ENCODE measurements at places on chromosomes 7 and 10.
A peak's percentile ranks its signal among the peaks of the same experiment; 100 is the strongest.

- no peak for DNase-seq
These were observed 165.7 kb downstream of the C7orf25 start for GRCh38 chr7:42746214-42746613.

GRCh38 chr10:37379991-37380390, 254.6 kb downstream of the ANKRD30A start:
- DNase-seq, result no peak

DNA sequence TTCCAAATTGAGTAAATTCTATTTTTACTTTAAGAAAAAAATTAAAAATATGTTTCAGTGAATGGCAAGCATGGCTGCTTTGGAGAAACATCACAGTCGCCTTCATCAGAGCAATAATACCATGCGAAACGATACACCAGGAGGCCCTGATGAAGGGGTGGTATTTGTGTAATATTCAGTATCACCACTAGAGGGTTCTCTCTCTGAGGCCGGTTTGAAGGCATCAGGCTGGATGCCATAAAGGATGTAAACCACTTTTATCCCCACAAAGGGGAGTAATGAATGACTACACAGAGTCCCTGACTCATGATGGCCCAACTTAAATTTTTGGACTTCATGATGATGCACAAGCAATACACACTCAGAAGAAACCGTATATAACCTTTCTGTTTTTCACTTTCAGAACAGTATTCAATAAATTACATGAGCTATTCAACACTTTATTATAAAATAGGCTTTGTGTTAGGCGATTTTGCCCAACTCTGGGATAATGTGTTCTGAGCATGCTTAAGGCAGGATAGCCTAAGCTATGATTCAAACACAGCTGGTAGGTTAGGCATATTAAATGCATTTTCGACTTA, 95.5 kb downstream of the PPP1R17 start:
- no peak for DNase-seq

GRCh38 chr7:73382934-73383503, 50.6 kb upstream of the FZD9 start:
- peak; percentile 21 for DNase-seq

DNA sequence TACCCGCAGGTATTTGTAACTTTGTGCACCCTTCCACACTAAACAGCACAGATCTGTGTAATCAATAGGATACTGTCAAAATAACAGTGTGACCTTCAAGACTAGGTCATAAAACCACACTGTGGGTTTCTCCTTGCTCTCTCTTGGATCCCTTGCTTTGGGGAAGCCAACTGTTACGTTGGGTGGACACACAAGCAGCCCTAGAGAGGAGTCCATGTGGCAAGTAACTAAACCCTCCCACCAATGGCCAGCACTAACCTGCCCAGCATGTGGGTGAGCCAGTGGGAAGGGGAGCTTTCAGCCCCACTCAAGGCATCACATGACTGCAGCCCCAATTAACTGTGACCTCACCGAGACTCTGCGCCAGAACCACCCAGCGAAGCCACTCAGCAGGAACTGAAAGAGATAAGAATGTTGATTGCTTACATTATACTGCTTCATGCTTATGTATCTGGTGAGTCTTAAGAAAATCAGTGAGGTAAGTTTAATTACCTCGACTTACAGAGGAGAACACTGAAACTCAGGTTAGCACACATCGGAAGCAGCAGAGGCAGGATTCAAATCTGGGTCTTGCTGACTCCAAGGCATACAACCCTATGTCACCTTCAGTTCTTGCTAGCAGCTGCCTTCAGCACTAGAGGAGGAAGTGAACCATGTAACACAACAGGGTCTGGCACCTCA, 9.4 kb upstream of the ZC3HAV1 start:
- peak; percentile 24 for DNase-seq

DNA sequence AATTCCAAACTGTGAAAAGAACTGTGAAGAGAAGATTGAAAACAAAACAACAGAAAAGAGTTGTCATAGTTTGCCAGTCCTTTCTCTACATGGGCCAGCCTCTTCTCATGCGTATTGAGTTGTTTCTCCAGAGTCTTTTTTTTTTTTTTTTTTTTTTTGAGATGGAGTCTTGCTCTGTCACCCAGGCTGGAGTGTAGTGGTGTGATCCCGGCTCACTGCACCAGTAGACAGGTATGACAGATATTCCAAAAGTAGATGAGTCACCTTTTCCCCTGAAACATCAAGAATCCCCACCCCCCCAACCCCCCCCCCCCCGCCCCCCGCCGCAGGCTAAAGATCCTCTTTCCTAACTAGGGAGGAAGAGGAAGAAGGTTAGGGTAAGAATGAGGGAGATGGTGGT, 15.6 kb upstream of the KMT2C start:
- no peak for DNase-seq

- DNase-seq, result no peak
These were observed 66.0 kb upstream of the VIPR2 start for GRCh38 chr7:159210581-159211235.

- no peak for DNase-seq
These were observed 349.8 kb downstream of the PTPRN2 start for GRCh38 chr7:158237672-158238335.

DNA sequence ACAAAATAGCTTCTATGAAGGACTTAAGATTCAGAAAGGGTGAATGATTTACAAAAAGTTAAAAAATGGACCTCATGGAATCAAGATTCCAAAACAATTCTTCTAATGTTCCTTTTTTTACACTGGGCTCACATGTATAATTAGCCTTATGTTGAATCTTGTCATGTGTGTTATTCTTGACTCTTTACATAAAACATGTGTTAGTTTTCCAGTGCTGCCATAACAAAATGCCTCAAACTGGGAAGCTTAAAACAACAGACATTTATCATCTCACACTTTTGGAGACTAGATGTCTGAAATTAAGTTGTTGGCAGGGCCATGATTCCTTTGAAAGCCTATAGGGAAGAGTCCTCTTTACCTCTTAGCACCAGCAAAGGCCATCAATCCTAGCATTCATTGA, 192.5 kb upstream of the SORCS1 start:
- DNase-seq, result no peak

DNA sequence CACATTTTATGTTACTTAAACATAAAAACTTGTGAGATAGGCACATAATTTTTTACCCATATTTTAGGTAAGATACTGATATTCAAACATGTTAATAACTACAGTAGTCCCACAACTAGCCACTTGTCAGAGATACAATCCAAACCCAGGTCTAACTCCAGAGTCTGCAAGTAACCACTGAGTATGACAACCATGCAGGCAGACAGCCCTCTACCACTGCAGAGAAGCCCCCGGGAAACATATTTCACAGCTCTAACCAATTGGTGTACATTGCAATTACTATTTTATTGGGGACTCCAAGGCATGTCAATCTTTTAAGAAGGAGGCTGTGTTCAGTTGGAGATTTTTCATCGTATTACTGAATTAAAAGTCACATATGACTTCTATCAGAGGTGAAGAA, 107.2 kb upstream of the FAM133B start:
- DNase-seq, result no peak

DNA sequence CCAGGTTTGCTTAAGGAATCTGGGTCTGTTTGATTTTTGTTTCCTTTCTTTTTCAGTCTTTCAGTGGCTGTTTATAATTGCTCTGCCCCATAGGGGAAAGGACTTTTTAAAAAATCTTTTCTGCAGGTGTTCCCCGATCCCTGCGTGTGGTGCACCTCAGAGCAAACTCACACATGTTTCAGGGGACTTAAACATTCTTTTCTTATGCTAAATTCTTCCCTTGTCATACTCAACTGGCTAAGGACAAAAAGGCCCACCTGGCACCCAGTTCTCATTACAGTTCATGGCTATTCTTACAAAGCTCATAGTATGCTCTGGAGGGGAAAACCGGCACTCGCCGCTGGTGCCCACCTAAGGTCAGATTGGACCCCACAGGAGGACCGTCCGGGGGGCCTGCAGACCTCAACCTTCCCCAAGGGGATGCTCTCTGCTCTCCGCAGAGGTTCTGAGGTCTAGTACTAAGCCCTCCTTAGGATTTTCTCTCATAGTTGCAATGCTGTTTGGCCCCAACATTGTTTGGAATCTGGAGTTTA, 220.3 kb downstream of the HGF start:
- DNase-seq, result no peak

- no peak for DNase-seq
These were observed 99.9 kb downstream of the ITIH5 start for GRCh38 chr10:7566891-7567290.

Measured in GF-D8 (cell line).